ENCODE measurements at places on chromosomes 1 and 21.
A peak's percentile ranks its signal among the peaks of the same experiment; 100 is the strongest.

- DNase-seq: no peak
Measured at GRCh38 chr1:241963722-241964121, 6.2 kb downstream of the BECN2 start.

DNA sequence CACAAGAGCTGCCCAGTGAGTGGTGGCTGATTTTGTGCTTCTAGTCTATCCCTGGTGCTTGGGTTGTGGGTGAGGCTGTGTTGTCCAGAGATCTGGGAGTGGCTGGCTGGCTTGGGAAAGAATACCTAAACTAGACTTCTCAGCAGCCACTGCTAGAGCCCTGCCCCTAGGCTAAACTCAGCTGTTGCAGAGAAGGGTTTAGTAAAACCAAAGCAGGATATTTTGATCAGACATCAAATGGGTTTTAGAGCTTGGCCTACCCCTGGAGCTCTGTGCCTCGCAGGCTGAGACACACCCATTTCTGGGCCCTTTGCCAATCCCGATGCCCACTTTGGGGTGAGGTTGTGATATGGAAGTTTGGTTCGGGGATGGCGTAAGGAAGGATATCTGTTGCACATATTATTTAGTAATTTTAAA lies 88.5 kb downstream of the UCK2 start:
- no peak for DNase-seq

GRCh38 chr1:221760911-221761310 lies 19.0 kb upstream of the DUSP10 start:
- no peak for DNase-seq

GRCh38 chr1:17207966-17208418 lies 3.1 kb downstream of the PADI1 start:
- DNase-seq: peak; percentile 35

- DNase-seq: no peak
Measured at GRCh38 chr1:116825720-116826438, 71.6 kb downstream of the CD2 start.

DNA sequence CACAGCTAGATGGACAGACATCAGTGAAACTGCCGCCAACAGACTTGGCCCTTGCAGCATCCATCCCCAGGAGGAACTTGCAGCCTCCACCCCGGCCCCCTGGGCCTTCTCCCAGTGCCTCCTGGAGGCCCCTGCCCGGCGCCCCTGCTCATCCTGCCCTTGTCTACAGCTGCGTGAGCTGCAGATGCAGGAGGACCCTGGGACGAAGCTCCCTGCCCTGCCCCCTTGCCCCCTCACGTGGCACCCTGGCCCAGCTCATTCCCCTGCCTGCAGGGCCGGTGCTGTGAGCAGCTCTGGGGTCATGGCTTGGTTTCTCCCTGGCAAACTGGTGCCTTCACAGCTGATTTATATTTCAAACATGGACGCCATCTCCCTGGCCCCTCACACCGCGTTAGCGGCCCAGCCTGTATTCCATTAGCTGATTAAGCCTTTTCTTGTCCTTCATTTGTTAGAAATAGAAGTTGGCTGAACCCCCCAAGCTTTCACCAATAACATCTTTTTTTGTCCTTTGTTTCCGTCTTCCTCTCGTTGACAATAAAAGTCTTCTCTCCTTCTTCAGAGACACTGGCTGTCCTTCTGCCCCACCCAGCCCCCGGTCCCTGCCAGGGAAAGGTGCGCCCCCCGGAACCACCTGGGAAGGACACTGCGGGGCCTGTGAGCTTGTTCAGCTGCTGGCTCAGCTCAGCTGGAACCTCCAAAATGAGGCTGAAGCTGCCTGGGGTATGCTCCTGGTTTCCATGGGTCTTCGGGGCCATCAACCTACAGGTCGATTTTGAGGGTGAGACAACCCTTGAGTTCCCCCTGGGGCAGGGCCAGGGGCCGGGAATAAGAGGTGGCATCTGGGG lies 34.0 kb upstream of the SLC19A1 start:
- DNase-seq: no peak

GRCh38 chr1:119472819-119473175 lies 34.2 kb upstream of the HSD3B1 start:
- DNase-seq: no peak

GRCh38 chr1:56084246-56084645 lies 495.1 kb downstream of the PLPP3 start:
- no peak for DNase-seq

GRCh38 chr21:42923553-42924432 lies 1.6 kb downstream of the ERVH48-1 start:
- peak; percentile 43 for DNase-seq

DNA sequence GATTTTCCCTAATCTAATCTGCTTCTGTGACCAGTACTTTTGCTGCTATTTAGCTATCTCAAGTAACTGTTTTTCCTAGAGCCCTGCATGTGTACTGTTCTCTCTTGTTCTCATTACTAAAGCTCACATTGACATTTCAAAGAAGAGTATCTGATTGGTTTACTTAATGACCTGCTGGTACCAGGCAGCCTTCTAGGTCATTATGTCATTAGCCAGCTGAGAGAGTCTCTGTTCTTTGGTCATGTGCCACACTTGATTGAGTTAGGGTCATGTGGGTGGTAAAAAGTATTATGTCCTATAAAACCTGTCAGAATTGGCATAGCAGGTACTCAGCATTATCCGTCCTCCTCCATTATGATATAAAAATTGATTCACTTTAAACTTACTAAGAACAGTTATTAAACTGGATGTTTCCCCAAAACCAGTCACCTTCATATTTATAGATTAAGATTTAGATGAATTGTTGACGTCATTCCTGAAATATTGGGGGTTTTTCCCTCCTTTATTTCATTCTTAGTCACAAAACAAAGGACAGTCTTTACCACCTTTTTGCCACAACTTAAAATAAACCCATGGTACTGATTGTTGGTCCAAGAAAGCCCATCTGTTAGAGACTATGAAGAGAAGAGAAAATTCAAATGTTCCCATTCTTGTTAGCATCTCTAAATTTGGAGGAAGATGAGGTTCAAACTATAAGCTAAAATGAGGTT lies 22.2 kb downstream of the FNDC5 start:
- DNase-seq: no peak

DNA sequence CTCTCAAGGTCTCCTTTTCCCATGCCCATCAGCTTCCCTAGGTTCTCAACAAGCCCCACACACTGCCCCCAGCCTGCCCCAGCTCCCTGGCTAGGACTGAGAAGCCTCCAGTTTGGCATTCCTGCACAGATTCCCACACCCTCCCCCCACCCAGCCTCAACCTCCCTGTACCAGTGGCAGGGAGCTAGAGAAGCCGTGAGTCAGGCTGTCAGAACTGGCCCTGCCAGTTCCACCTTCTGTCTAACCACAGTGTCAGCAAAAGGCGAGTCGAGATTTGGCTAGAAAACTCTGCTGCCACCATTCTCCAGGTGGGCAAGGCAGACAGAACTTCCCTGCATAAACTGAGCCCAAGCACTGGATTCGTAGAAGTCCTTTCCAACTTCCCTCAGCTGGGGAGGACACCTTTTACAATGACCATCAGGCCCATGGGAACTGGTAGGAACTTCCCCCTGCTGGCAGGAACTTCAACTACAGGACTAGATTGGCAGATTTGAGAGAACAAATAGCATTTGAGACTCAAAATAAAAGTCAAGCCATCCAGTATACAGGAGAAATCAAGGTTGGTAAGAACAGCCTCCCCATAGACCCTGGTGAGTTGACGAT lies 31.0 kb downstream of the TNNT2 start:
- DNase-seq: no peak

DNA sequence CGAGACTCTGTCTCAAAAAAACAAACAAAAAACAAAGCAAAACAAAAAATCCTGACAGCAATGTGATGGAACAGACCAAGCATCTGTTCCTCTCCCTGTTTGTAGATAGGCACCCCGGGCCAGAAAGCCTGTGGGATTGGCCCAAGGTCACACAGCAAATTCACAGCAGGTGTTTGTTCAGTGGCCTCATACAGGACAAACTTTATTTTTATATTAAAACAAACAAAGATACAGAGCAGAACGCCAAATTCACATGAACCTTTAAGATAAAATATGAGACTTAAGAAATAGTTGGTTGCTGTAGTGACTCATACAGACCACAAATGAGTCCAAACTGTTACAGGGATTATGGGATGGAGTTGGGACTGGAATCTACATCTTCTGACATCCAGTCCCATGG lies 2.3 kb upstream of the CELA2A start:
- DNase-seq: no peak

DNA sequence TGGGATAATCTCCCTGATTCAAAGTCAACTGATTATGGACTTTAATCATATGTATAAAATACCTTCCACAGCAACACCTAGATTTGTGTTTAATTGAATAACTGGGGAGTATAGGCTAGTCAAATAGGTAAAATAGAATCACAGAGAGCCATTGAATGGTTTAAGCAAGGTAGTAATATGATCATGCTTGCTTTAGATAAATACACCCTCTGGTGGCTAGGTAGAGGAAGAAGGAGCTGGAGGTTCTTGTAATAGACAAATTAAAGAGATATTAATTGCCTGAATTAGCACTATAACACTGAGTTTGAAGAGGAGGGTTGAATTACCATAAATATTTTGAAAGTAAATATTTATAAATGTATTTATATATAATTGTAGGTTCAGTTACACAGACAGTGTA lies 40.3 kb downstream of the DIRAS3 start:
- DNase-seq: no peak

GRCh38 chr1:4132352-4133296 lies 232.6 kb upstream of the C1orf174 start:
- DNase-seq: no peak

GRCh38 chr1:207868251-207868773 lies 42.6 kb downstream of the CD34 start:
- DNase-seq: no peak

DNA sequence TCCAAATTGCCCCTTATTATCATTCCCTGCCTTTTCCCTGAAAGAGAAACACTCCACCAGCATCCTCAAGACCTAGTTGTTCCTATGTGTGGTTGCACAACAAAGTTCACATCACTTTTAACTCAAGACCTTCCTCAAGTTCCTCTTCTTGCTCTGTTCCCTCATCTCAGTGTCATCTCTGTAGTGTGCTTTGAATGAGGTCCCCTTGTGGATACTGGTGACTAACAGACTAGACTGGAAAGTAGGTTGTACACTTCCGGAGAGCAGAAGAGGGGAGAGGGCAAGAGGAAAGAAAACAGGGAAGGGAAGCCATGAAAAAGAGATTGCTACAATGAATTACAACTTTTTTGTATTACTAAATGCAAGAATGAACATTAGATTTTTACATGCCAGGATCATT lies 853.8 kb downstream of the USP25 start:
- no peak for DNase-seq

GRCh38 chr21:35988416-35989137 lies 71.7 kb downstream of the SETD4 start:
- DNase-seq: no peak

DNA sequence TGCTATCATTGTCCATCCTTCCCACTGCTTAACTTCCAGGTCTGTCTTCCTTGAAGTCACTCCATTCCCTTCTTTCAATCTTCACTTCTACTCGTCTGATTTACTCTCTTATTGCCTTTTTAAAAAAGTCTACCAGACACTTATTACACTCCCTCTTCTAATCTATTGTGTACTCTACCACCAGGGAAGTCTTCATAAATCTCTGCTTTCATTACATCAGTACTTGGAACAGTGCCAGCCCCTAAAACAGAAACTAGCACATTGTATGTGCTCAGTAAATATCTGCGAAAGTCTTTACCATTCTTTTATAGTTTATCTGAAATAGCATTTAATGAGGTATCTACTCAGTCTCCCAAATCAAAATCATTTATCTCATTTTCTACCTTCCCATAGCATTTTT lies 236.4 kb downstream of the USH2A start:
- no peak for DNase-seq

DNA sequence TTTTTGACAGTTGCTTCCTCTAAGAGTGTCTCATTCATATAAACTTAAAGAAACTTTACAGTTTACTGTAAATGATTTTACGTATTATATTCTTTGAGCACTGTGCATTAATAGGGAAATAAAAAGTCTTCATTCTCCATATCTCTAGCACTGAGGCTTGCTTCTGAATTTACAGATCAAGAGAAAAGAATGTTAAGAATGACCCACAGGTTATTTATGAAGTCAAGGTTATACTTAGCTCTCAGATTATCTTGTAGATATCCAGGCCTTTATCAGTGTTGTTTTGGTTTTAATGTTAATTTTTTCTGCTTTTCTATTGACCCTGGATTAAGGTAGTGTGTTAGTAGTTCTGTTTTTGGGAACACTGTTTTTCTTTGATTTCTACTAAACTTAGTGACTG lies 91.4 kb downstream of the GPR161 start:
- no peak for DNase-seq

DNA sequence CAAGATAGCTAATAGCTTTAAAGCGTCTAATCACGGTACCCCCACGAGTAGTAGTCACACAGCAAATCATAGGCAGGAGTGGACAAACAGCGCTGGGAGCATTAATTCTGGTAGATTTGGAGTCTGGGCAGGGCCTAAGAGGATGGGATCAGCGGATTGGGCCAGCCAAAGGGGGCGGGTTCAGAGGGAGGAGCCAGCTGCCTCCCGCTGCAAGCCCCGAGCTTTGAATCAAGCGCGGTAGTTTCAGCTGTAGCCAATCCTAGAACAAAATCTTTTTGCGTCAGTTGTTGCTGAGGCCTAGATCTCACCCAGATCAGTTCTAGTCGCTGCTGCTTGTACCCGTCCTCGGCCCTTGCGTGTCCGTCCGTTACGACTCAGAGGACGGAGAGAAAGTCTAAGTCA lies 576 bp upstream of the NASP start:
- peak; percentile 89 for DNase-seq

DNA sequence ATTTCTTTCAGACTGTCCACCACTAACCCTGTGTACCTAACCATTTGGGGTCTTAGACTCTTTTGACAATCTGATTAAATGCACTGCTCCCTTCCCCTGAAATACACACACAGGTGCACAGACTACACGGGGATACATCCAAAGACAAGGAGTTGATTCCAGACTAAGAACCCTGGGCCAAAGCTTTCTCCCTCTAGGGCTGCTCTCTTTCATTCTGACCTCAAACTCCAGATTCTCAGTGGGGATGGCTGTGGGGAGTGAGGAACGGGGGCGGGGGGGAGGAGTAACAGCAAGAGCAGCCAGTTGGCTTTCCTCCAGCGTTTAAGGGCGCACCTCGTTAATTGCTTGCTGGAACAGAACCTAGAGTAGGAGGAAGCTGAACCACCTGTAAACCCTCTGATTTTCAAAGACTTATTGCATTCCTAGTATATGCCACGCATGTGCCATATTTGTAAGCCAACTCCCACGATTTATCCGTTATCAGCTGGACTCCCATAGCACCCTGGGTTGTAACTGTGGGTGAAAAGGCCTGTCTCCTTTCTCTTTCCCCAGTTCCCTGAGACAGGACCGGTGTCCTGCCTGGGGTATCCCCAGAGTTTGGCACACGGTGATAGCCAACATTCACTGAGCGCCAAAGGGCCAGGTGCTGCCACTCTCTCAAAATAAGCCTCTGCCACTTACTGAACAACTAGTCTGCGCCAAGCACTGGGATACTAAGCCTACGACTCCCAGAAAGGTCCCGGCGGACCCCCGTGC lies 920 bp downstream of the MTHFR start:
- DNase-seq: peak; percentile 45

All from stimulated activated CD4-positive, alpha-beta T cell treated with anti-CD3 and anti-CD28 coated beads, Interleukin-4, amount 100 ng/mL, for 4 hours (primary cell).